ENCODE measurements at places on chromosomes 2 and 18.

- DNase-seq, result no peak
Measured at GRCh38 chr2:160228141-160228917, 28.3 kb upstream of the ITGB6 start.

- no peak for DNase-seq
Measured at GRCh38 chr18:59628995-59629394, 68.2 kb downstream of the CCBE1 start.

- DNase-seq, result no peak
Measured at GRCh38 chr2:186842373-186842772, 6.6 kb downstream of the ZSWIM2 start.

- no peak for DNase-seq
Measured at GRCh38 chr2:674321-674985, 2.8 kb downstream of the TMEM18 start.

- DNase-seq, result no peak
Measured at GRCh38 chr2:127626175-127626574, 19.8 kb upstream of the GPR17 start.

- no peak for DNase-seq
Measured at GRCh38 chr18:7576077-7576476, 9.0 kb downstream of the PTPRM start.

DNA sequence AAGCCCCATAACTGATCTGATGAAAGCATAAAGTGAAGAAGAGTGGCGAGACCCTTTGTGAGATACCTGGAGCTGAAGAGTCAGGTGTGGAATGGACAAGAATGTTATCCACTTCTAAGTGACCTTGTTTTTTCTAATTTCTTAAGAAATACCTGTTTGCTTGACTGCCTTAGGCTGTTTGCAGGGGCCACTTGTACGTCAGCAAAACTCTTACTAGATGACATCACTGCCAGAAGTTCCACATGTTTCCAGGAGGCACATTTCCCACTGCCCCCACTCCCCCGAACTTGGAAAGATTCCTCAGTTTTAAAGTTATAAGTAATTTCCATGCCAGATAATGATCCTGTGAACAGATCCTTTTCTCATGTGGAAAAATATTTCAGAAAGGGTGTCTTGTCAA lies 8.0 kb downstream of the EPAS1 start:
- no peak for DNase-seq

GRCh38 chr2:16218625-16219024 lies 278.3 kb downstream of the MYCN start:
- peak; percentile 20 for DNase-seq

DNA sequence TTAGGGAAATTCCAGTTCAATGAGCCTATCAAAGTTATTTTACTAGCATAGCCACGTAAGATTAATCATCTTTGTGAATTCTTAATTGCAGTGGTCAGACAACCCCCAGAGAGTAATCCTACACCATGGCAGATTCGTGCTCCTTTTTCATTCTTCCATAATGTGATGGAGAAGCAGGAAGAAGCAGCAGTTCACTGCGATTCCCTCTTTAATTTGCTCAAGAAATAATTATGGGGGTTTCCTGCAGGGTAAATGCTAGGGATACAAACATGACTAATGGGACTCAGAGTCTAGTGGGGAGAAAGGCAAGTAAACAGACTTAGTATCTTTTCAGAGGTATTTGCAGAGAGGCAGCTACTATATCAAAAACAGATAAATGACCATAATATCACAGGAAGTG lies 175.8 kb upstream of the HNRNPA3 start:
- no peak for DNase-seq

DNA sequence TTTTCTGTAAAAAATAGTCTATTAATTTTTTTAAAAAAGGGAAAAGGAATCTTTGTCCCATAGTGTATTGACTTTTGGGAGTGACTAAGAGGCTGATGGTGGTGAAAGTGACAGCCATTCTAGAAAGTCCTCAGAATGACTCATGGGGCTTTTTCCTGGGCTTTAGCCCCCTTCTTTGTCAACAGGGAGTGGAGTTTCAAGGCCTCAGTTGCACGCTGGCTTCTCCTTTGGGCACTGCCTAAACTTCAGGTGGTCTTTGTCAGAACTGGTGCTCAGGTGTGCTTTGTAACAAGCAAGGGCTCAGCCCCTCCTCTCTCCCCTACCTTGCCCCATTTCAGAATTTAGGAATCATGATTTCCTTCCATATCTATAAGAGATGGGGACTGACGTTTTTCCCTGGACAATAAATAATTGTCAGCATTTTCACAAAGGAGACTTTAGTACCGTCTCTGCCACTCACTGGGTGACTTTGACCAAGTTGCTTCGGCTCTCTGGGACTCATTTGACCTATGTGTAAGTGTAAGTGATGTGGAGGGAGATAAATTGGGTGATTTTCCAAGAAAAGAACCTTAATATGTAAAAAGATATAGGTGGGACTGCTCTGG lies 61.2 kb upstream of the IGFBP2 start:
- peak; percentile 10 for DNase-seq

Data from activated CD8-positive, alpha-beta T cell treated with anti-CD3 and anti-CD28 coated beads for 36 hours (primary cell).